ENCODE measurements at places on chromosomes 4 and X. TPM values are rescaled to one million over a fixed set of nuclear protein-coding genes. Genes with fewer than 3 reads are reported as not detected.
A peak's percentile ranks its signal among the peaks of the same experiment; 100 is the strongest.

DNA sequence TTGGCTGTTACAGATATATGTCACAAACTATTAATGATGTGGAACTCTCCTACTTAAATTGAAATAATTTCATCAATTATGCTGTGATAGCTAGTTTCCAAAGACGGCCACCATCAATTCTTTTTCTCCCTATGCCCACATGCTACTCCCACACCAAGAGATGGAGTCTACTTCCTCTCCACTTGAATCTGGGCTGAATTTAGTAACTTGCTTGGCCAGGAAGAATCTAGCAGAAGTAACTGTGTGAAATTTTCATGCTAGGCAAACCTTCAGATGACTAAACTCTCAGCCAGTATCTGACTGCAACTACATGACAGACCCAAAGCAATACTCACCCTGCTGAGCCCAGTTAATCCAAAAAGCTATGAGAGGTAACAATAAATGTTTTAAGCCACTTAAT is 3.2 kb downstream of the SEPSECS start:
- no peak for DNase-seq

DNA sequence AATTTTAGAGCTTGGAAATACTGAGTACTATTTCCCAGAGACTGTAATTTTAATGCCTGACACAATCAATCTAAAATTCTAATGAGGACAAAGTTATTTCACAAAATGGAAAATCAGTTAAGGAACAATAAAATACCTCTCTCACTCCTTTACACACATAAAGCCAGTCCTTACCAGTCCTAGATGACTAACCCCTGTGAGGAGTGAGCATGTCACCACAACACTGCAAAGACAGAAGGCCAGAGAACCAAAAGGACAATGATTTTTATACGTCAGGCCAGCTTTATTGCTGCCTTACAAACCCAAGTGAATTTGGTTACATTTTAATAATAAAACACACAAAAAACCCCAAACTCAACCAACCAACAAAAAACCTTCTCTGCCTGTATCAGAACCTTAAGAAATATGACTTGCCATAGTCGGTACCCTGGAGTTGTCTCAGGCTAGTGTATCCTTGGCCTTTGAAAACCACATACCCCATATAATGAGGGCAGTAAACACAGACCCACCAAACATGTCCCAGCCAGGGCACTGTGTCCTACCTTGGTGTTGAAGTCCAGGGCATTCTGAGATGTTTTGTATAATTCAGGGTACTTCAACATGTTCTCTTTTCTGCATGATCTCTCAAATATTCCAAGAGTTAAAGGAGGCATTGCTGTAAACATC is 57.6 kb downstream of the SHISA3 start:
- no peak for DNase-seq

Gene SLC38A5
- 4.4 TPM for total RNA-seq

- peak; percentile 31 for DNase-seq
These were observed 64.5 kb downstream of the ANXA3 start for GRCh38 chr4:78616046-78616498.

Gene SHISA3
- total RNA-seq, result not detected

Gene UGT2A1
- total RNA-seq, result not detected

GRCh38 chrX:135200297-135200696 is 29.1 kb upstream of the CT55 start:
- no peak for DNase-seq

GRCh38 chr4:183287309-183287659 is 32.8 kb downstream of the CLDN22 start:
- DNase-seq, result no peak

GRCh38 chr4:110344165-110344564 is 131.8 kb upstream of the ENPEP start:
- peak; percentile 43 for DNase-seq

DNA sequence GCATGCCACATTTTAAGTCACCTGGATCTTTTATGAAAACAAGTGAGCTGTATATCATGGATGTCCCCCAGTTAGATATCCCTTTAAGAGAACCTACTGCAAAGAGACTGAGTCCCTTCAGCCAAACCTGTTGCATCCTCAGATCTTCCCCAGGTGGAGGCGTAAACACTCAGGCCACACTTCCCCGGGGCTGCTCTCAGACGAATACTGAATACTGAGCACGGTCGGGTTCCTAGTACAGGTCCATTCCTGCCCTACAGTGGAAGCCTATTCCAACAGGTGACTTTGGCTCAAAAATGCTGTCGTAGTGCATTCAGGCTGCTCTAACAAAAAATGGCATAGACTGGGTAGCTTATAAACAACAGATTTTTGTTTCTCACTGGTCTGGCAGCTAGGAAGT is 320.2 kb upstream of the CLNK start:
- no peak for DNase-seq
